Hepatocyte (in vitro differentiated cells): ENCODE measurements at places on chromosomes 7 and 10. TPM values are rescaled to one million over a fixed set of nuclear protein-coding genes. Genes with fewer than 3 reads are reported as not detected.

DNA sequence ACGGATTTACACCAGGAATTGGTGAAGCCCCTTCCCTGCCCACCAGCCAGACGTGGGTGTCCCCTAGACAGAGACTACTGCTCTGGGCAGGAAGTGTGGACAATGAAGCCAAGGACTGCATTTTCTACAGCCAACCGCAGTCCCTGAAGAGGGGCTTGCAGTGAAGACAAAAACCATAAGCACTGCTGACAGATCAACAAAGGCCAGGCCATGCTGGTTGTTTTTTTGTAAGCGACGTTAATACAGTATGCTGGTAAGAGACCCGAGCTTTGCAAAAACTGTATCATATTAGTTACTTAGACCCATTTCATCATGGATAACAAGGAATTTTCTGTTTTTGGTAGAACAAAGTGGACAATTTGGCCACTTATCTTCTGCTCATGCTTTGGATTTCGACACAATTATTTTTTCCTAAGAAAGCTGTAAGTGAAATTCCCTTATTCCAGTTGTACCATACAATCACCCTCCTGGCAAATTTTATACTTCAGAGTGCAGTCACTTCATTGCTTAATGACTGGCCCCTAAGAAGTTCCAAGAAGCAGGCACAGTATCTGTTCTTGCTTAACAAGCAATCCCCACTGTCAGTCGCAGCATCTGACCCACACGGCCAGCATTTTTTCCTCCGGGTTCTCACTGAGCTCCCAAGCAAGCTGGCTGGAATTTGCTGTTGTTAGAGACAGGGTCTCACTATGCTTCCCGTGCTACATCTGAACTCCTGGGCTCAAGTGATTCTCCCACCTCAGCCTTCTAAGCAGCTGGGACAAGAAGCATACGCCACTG lies 163.5 kb downstream of the PARD3 start:
- no peak for DNase-seq

- DNase-seq, result no peak
These were observed 89.8 kb upstream of the LRRC4 start for GRCh38 chr7:128120976-128121490.

The SBDS gene
- 85.1 and 87.7 TPM in 2 replicates for total RNA-seq

GRCh38 chr7:35520810-35521625 lies 173.9 kb downstream of the HERPUD2 start:
- DNase-seq, result no peak

DNA sequence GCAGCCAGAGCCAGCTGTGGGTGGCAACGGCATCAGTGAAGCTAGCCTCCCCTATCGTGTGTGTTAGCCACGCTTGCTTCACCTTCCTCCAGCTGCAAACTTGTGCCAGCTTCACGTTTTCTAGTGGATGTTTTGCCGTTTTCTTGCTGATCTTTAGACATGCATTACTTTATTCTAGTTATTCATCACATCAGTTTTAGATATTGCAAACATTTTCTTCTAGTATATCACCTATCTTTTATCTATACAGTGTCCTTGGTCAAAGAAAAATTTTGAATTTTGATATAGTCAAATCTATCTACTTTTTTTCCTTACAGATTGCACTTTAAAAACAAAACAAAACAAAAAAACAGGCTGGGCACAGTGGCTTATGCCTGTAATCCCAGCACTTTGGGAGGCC lies 6.7 kb upstream of the PAPOLB start:
- DNase-seq, result no peak

GRCh38 chr7:55131142-55131929 lies 112.5 kb downstream of the EGFR start:
- no peak for DNase-seq

The AGAP4 gene
- total RNA-seq, result 5.6 TPM in 2 replicates

The ADCYAP1R1 gene
- 0.08 and 0.10 TPM in 2 replicates for total RNA-seq

The TBRG4 gene
- total RNA-seq, result 44.5 and 55.9 TPM in 2 replicates

The EN2 gene
- not detected in 2 replicates for total RNA-seq

GRCh38 chr7:96131525-96131924 lies 190.4 kb downstream of the SLC25A13 start:
- DNase-seq, result no peak

GRCh38 chr7:91517201-91517785 lies 253.1 kb downstream of the FZD1 start:
- DNase-seq, result no peak

The PLAC9 gene
- total RNA-seq, result 11.4 and 14.8 TPM in 2 replicates

DNA sequence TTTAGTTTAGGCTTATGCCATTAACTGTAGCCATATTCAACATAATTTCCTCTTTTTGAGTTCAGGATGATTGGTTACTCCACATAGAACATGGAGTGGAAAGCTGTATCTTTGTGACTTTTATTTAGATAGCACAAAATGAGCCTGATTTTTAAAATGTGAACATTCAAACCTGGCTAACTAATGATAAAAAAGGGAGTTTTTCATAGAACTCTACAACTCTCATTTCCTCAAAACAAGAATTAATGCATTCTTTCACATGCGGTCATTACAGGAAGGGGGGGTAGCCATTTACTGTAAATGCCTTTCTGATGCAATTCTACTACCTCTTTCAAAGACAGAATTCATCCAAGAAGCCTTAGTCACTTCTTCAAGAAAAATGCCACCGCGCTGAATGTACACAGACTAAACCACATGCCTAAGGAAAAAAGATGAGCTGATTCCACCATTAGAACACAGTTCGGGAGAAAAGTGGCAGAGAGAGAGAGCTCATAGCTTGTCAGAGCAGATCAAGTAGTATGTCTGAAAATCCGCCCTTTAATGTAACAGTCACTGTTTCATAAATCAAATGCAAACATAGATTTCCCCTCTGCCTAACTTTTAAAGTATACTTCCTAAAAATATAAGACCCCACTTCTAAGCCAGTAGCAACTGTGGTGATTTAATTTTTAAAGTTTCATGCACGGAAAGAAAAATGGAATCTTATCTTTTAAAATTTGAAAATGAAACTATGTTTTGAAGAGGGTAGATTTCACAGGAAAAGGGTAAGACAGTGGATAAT lies 226.4 kb upstream of the KLF14 start:
- DNase-seq, result peak; percentile 32

The SVOPL gene
- total RNA-seq, result 0.24 and 1.1 TPM in 2 replicates

DNA sequence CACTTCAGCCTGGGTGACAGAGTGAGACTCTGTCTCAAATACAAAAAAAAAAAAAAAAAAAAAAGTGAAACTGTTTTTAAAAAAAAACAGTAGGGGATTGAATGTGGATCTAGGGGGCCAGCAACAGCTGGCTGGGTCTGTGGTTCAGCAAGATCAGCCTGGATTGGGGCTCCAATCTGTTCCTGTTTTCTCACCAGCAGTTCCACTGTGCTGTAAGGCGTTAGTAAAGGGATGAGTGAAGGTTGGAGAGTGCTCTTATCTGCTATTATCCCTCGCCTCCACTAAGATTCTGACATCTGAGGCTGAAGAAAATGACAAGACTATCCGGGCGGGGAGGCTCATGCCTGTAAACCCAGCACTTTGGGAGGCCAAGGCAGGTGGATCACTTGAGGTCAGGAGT lies 41.6 kb upstream of the GTF2IRD1 start:
- no peak for DNase-seq

GRCh38 chr7:9921326-9921725 lies 1052.3 kb upstream of the PHF14 start:
- no peak for DNase-seq

The SPDYE6 gene
- total RNA-seq, result not detected in 2 replicates

DNA sequence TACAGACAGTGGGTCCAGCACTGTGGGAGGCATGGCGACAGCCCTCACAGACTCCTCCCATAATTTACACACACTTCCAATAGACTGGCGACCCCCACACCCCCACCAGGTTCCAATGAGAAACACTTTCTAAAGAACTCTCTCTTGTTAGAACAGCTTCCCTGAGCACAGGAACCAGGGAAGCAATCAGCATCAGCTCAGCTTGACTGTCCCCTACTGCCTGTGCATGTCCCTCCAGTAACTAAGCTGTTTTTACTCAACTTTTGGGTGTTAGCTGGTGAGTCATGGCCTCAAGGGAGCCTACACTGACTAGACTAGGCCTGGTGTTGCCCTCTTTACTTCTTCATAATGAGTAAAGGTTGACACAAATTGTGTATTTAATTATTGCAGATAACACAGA lies 32.6 kb upstream of the HERPUD2 start:
- no peak for DNase-seq

GRCh38 chr10:35378541-35379210 lies 42.4 kb downstream of the CCNY start:
- DNase-seq, result no peak
